ENCODE measurements at places on chromosomes 11 and 22.

DNA sequence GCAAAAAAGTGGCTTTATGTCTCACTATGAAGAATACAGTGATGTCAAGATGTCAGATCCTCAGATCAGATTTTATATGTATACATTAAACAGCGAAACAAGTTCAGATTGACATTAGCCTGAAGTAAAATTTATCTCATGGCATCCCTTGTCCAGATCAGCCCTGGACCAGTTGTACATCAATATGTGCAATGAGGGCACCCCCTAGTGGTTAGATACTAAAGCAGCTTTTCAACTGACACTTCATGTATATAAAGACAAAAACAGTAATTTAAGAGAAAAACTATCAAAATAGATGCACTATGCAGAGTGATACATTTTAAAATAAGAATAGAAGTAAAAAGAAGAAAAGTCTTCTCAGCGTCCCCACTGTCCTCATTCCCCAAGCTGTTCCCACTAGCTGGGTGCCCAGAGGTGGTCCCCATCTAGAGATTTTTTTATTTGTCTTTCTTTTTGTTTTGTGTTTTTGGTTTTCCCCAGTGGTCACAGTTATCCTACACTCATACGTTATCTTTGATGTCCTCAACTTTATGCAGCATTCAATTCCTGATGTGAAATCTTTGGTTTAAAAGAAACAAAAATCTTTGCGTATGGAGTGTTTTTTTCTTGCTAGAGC is 2193.4 kb upstream of the RAG2 start:
- DNase-seq: no peak

- DNase-seq: no peak
Observed at GRCh38 chr11:58941838-58942237, 2.5 kb downstream of the GLYATL1 start.

DNA sequence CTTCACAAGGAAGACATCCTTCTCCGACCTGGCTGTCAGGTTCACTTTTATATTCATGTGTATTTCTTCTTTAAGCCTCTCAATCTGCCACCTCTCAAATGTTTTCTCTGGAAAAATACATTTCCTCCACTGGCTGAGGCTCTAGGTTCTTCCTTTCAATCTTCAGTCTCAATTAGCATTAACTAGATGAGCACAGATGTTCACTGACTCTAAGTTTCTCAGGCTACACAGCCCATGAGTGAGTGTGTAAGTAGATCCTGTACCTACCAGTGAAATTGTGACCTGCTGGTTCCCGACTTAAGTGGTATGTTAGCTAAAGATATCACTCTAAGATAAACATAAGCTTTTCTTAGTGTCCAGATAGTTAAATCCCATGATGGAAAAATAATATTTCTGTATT is 206.9 kb downstream of the ADAMTS15 start:
- no peak for DNase-seq

DNA sequence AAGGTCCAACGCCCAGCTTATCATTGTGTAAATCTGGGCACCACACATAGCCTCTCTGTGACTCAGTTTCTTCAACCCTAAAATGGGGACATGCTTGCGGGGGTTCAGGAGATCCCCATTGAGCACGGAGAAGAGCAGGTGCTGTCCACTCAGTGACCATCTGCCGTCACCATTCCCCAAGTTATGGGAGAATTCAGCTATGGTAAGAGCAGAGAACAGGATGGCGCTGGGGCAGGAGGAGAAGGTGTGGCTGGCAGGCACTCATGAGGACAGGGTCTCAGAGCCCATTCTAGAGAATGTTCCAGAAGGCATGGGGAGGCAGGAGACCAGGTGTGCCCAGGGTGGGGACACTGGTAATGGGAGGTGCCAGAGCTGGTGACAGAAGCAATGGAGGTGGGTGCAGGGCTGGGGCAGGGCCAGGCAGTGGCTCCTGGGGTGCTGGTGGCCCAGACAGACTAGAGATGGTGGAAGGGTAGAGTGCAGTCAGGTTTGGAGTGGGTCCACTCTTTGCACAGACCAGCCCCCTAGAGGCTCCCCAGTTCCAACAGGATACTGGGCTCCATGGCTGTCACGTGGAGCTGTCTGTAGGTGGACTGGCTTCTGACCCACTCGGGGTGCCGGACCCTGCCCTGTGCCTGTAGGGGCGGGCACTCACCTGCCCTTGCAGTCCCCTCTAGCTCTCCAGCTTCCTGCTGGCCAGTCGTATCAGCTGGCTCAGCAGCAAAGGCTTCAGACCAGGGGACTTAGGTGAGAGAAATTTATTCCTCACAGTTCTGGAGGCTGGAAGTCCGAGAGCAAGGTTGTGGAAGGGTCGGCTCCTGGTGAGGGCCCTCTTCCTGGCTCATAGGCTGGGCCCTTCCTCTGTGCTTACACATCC is 84.7 kb downstream of the CDKN1C start:
- no peak for DNase-seq

GRCh38 chr11:9385327-9385899 is 961 bp downstream of the IPO7 start:
- DNase-seq: no peak

- DNase-seq: no peak
Observed at GRCh38 chr11:58466293-58466692, 24.3 kb upstream of the OR5B12 start.

GRCh38 chr11:76604626-76605241 is 65.8 kb downstream of the LRRC32 start:
- DNase-seq: peak; percentile 86

DNA sequence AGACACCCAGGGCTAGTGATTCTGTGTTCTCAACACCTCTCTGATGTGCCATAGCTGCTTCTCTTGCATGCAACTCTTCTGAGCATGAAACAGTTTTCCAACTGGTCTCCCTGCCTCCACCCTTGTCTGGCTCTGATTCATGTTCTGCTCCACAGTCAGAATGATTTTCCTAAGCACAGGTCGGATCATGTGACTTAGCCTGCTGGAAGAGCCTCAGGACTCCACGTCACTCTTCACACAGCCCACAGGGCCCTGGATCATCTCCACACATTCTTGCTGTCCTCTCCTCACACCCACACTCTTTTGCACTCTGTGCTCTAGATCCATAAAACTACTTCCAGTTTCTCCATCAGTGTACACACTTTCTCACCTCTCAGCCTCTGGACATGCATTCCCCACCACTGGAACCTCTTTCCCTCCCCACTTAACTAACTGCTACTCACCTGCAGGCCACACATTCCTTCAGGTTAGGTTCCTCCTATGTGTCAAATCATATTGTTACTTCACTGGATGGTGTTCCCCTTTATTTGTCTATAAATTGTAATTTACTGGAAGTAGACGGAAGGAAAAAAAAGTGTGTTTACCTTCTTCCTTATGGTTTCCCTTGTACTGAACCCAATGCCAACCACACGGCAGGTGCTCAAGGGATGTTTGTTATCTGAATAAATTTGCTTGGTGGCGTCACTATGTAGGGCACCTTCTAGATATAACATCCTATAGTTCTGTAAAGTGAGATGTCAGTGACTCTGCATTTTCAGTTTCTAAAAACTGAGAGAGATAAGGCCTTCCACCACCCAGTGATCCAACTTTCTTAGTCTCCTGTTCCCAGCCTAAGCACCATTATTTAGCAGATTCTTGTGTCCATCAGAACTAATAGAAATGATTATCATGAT is 133.7 kb downstream of the ETS1 start:
- DNase-seq: no peak

GRCh38 chr11:7098235-7098832 is 9.5 kb downstream of the RBMXL2 start:
- no peak for DNase-seq

GRCh38 chr22:47232197-47232596 is 469.7 kb downstream of the TBC1D22A start:
- DNase-seq: peak; percentile 85

DNA sequence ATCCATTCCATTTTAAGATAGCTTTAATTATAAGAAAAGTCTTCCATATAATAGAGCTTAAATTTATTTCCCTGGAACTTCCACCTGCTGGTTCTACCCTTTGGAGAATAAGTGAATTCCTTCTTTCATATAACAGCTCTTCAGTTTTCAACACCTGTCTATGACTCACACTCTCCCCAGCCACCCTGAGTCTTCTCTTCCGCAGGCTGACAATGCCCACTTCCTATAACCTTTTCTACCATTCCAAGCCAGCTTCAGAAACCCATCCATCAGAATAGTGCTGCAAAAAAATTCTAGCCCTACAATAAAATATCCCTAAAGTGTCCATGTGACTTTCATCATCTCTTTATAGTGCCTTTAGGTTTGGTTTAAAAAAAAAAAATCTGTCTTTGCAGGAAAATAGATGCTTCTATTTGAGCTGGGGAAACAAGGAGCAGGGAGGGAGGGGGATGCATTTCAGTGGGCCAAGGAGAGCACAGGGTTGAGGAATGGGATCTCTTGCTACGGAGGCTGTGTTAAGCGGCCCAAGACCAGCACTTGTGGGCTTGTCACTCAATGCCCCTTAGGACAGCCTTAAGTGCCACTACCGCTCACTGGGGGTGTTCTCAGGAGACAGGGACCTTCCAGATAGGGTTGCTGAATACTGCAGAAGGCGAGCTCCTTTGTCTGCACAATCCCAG is 178.6 kb downstream of the DSCAML1 start:
- no peak for DNase-seq

GRCh38 chr11:121930004-121930965 is 185.7 kb downstream of the BLID start:
- no peak for DNase-seq

- no peak for DNase-seq
Observed at GRCh38 chr11:74784234-74784633, 35.6 kb downstream of the RNF169 start.

- no peak for DNase-seq
Observed at GRCh38 chr11:126914166-126914565, 86.4 kb downstream of the KIRREL3 start.

GRCh38 chr22:17629641-17630040 is 1.1 kb upstream of the ATP6V1E1 start:
- DNase-seq: no peak

GRCh38 chr22:29469755-29470154 is 10.3 kb upstream of the NEFH start:
- DNase-seq: no peak

GRCh38 chr11:15985860-15986139 is 370.5 kb downstream of the SOX6 start:
- no peak for DNase-seq

DNA sequence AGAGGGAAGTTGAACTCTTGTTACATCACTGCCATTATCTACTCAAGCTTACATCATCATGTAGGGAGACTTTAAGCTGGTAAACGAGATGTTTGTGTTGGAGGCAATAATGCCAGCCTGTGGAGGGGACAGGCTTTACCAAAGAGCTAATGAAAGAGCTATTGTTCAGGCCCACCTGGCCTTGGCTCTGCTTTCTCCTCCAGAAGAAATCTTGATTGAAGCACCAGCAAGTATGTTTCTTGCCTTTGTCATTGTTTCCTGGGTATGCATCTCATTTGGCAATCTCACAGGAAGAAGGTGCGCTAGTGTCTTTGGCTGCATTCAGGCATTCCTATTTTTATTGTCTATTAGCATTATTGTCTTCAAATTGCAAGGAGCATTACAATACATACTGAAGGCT is 16.7 kb upstream of the CARD18 start:
- no peak for DNase-seq

GRCh38 chr11:32571039-32571438 is 12.6 kb upstream of the EIF3M start:
- DNase-seq: no peak

DNA sequence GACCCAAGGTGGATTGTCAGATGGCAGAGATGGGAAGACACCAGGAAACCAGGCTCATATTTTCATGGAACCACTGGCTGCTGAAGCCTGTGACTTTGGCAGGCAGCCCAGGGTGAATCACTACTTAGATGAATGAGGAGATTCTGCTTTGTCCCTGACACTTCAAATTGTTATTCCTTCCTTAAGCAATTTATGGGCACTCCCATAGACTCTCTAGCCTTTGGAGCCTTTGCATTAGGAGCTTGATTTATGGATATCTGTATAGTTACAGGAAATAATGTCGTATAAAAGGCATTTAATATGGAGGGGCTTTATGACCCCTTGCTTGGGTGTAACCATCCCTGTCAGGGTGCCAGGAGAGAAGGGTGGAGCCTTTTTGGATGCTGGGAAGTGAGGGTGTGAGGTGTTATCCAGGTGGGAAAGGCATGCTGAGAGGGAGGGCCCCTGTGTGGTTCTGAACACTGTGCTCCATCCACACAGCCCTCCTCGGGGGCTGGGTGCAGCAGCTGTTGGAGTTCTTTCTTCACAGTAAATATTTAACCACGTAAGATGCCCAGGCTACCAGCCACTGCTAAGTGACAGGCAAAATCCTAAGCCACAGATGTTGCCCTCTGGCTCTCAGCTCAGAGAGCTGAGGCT is 35.3 kb downstream of the IL18 start:
- DNase-seq: no peak

DNA sequence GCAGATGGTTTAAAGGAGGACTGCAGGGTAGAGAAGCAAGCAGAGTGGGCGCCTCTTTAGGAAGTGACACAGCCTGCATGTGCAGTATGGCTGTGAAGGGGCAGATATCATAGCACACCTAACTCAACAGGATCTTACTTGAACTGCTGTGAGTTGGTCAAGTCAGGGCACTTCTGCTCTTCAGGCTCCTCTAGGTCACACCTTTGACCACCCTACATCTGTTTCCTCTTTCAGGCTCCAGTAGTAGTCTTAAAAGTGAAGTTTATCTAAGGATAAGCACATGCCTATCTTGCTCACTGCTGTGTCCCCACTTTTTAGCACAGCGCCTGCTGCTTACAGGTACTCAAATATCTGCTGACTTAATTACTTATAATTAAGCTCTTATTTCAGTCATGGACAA is 6.5 kb downstream of the MRPL16 start:
- no peak for DNase-seq

GRCh38 chr11:1603629-1604028 is 4.6 kb downstream of the KRTAP5-3 start:
- DNase-seq: no peak

DNA sequence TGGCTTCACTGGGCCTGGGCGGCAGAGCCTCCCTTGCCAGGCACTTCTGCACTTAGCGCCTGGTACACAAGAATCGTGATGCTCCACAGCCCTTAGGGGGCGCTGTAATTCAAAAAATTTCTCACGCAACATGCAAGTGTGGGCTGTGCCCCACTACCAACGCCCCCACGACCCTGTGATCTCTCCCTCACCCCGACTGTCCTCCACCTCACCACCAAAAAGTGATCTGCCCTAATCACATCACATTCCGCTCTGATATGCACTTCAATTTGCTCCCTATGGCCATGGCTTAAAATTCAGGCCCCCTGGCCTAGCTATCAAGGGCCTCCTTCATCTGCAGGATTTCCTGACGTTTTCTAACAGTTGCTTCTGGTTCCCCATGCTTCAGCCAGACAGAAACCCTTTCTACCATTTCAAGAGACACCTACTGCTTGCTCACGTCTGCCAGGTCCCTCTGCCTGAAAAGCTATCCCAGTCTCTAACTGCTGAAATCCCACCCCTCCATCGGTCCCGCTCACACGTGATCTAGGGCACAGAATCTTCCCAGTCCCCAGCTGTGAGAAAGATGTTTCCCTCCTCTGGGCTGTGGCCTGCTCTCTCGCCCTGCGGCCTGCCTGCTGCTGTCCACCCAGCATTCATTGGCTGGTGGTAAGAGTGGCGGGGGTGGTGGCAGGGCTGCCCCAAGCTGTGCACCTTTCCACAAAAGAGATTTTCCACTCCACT is 27.9 kb upstream of the LRRC32 start:
- DNase-seq: no peak

- no peak for DNase-seq
Observed at GRCh38 chr22:48333323-48333763, 1494.3 kb downstream of the BRD1 start.

Measured in vagina (tissue), 2 donors.